ENCODE measurements at places on chromosomes 4 and X.

GRCh38 chrX:136652822-136653723 is 5.1 kb downstream of the CD40LG start:
- DNase-seq = no peak

DNA sequence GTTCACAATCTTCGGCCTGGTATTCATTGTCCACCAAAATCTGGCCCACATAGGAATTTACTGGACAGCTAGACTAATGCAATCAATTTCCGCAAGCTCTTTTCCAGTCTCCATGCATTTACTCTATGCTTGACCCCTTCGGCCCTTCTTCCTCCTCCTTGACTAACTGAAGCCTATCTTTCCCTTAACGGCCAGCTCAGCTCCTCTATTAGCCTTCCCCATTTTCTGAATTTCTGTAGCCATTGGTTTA is 1.2 kb upstream of the PHKA2 start:
- no peak for DNase-seq

- no peak for DNase-seq
Observed at GRCh38 chr4:105591573-105591972, 39.2 kb downstream of the ARHGEF38 start.

- peak; percentile 54 for DNase-seq
Observed at GRCh38 chrX:140918398-140919038, 83.9 kb upstream of the SPANXB1 start.

DNA sequence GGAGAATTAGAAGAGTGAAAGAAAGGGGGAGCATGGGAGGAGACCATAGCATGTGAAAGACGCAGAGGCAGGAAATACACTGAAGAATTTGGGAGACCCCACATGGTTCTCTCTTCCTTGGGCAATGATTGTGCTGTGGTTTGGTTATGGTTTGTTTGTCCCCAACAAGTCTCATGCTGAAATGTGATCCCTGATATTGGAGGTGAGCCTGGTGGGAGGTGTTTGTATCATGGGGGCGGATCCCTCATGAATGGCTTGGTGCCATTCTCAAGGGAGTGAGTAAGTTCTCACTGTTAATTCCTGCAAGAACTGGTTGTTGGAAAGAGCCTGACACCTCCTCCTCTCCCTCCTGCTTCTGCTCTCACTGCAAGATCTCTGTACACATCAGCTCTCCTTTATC is 78.6 kb upstream of the RAI2 start:
- DNase-seq = no peak

- DNase-seq = no peak
Observed at GRCh38 chr4:9894644-9895332, 113.4 kb downstream of the DRD5 start.

DNA sequence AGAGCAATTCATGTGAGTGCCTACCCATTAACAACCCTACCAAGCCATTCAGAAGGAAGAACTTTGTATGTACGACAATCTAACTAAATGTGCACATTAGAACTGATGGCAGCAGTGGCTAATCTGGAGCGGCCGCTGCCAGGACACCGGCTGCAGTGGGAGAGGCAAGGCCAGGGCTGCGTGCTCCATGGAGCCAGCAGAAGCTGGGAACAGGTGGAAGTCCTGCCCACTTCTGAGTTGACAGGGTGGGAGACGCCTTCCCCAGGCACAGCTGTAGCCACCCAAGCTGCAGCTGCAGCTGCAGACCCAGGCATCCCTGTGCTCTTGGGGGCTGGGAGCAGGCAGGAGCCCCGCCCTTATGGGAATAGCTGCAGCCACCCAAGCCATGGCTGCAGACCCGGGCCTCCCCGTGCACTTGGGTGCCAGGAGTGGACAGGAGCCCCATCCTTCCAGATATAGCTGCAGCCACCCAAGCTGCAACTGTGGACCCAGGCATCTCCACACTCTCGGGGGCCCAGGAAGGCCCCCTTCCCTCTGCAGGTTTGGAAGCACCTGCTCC is 79.1 kb upstream of the DDX60 start:
- DNase-seq = no peak

- no peak for DNase-seq
Observed at GRCh38 chr4:37876156-37876555, 14.7 kb upstream of the TBC1D1 start.

DNA sequence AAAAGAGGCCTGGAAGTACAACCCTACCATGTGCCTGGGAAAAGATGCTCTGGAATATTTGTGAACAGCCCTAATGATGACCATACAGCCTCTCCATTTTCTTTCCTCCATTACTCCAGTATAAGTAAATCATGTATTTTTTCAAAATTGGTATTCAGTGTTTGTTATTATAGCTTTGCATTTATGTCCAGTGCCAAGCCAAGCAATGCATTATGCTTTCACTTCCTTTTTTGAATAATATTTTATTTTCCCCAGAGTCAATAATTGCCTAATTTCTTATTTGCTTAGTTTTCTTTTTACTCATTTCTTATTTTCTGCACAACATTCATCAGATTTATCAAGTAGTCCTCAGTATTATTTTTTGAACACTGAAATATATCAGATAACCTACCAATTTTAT is 49.3 kb upstream of the EOLA2 start:
- no peak for DNase-seq

GRCh38 chr4:186487726-186488125 is 67.6 kb downstream of the MTNR1A start:
- no peak for DNase-seq

DNA sequence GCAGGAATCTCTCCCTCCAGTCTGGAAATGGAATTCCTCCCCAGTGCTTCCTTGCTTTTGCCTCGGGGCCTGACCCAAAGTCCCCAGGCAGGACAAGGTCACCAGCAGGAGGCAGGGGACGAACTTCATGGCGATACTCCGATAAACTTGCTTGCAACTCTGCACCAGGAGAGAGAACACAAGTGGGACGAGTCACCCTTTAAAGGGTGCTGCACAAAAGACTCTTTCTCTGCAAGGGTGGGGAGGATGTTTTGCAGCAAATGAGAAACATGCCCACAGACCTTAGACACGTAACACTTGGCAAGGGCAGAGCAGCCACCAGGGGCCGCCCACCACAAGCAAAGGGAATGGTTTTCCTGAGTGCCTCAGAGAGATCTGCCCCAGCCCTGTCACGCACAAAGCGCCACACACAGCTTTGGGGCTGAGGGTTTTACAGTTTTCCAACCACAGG is at the start of gene FGFBP2:
TSS of gene FGFBP2 (minus strand) at position 175 of the 451 bp plus-strand sequence. CDS start at position 129, 46 bp downstream.
- no peak for DNase-seq
